ENCODE measurements at places on chromosomes 2 and 18.

DNA sequence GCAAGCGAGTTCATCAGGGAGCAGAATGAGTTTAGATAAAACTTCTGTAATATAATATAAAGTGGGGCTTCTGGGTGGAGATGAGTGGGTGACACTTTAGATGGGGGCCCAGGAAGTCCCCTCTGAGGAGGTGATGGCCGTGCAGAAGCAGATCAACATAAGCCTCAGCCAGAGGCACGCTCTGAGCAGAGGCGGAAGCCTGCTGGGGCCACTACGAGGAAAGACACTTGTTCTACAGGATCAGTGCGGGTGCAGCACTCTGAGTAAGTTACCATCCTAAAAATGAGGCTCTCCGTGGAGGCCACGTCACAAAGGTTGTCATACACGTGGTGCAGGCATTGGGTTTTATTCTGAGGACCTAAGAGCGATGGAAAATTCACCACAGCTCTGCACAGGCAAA is 22.3 kb downstream of the TMEM18 start:
- DNase-seq = no peak

DNA sequence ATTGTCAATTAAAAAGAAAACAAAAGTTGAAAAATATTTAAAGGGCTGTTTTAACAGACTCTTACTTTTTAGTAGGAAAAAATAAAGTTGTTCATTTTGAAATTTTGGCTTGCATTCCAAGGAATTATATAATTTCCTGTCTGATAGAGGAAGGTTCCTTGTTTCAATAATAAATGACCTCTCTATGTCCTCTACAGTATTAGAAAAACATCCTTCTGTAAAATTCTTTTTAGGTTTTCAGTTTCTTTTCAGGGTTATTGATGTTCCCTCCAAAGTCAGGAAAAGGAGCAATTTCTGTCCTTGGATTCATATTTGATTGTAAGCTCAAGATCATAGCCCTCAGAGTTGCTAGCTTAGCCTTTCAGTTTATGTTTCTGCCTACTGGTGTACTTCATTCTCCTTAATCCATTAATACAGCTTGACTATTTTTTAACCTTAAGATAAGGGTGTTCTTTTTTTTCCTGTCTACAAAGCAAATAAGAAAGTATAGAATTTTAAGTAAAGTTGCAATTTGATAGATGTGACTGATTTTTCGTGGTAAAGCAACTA is 125.2 kb upstream of the COL3A1 start:
- no peak for DNase-seq

- DNase-seq = no peak
Observed at GRCh38 chr18:24731158-24731557, 270.7 kb downstream of the HRH4 start.

- DNase-seq = peak; percentile 19
Observed at GRCh38 chr2:181642086-181642485, 14.8 kb downstream of the CERKL start.

DNA sequence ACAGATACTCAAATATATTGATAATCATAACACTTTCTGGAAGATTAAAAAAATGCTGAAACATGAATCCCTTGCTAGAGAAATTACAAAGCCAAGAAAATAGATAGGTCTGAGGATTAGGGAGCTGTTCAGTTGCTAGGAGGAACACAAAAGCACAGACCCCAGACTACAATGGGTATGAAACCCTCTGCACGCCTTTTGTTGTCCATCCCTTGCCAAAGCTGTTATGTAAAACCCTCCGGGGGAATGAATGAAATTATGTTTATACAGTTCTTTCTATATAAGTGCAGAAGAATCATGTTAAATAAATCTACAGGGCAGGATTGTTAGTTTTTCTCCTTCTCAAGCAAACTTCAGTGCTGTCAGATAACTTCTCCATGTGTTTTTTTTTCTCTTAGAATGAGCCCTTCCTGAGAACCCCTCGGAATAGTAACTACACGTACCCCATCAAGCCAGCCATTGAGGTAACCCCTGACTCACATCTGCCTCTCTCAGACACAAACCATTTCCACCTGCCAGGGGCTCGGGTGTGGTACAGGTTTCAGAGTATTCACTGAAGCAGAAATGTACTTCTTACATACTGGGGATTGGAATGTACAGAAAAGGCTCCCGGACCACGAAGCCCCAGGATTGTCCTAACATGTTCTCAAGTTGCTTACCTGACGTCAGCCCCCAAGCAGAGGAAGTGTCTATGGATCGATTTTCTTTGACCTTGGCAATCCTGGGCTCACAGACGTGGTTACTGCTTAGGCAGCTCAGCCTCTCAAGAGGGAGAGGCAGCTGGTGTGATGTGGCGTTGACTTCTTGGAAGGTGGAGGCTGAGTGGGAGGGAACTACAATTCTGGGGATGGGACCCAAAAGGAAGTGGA is 118.0 kb downstream of the PLB1 start:
- peak; percentile 80 for DNase-seq

DNA sequence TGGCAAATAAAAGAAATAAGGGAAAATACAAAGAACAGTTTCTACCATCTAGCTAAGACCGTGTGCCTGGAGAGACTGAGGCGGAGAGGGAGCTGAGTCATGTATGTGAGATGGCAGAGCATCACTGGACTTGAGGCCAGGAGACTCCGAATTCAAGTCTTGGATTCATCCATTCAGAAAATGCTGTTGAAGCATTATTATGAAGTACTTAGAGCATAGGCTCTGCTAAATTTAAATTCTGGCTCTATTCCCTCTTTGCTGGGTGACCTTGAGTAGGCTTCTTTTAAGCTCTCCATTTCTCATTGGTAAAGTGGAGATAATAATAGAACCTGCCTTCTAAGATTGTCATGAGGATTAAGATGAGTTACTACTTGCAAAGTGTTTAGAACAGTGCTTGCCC is 34.7 kb downstream of the NPHP1 start:
- DNase-seq = no peak

DNA sequence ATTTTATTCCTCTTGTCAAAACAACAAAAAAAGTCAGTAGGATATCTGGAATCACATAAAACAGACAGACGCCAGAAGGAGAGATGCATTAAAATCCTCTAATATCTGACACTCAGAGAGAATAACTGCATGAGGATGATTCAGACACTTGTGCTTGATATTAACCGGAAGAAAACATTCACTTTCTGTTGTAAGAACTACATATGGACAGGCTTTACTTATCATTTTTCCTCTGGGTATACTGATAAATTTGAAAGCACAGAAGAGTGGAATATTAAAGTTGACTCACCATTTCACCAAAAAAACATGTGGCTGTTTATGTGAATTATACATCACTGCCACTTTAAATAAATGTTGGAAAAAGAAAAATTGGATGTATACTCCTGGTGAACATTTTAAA is 589.1 kb upstream of the CDH2 start:
- DNase-seq = no peak

- no peak for DNase-seq
Observed at GRCh38 chr2:137892739-137893138, 71.5 kb upstream of the HNMT start.

GRCh38 chr2:122884889-122885288 is 1129.4 kb downstream of the TSN start:
- DNase-seq = no peak

- peak; percentile 88 for DNase-seq
Observed at GRCh38 chr2:217279556-217279955, 419.7 kb upstream of the TNP1 start.

DNA sequence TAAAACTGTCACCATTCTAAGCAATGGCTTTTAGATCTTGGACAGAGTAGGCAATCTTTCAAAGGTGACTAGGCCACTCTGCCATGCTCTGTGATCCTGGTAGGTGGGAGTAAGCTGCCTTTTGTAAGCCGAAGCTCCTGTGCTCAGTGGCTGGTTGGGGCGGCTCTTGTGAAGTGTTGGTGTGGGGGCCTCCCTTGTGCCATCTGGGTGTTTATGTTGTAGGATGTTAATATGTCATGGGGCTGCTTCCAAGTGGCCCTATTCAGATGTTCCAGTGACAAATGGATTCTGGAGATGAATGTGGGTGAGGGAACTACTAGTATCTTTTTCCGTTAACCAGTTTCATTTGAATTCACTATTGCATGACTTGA is 116.8 kb upstream of the SPRED2 start:
- no peak for DNase-seq

- no peak for DNase-seq
Observed at GRCh38 chr2:72162574-72162973, 14.9 kb upstream of the CYP26B1 start.

DNA sequence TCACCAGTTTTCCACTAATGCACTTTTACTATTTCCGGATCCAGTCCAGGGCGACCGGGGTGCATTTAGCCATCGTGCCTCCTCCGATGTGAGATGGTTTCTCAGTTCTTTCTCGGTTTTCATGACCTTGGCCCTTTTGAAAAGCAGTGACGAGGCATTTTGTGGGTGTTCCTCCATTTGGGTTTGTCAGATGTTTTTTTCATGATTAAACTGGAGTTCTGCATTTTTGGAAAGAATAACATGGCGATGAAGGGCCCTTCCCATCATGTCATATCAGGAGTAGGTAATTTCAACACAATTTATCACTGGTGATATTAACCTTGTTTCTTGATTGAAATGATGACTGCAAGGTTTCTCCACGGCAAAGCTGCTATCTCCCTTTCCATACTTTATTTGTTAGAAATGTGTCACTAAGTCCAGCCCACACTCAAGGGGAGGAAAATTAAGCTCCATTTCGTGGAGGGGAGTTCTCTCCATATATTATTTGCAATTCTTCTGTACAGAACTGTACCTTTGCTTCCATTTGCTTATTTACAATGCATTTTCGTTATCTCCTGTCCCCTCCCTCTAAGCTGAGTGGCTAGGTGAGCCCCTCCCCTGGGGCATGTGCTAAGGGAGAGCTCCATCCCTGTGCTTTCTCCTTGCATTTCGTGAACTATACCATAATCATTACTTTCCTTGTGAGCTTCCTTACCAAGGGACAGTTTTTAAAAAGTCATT is 8.9 kb upstream of the KLF11 start:
- DNase-seq = no peak

DNA sequence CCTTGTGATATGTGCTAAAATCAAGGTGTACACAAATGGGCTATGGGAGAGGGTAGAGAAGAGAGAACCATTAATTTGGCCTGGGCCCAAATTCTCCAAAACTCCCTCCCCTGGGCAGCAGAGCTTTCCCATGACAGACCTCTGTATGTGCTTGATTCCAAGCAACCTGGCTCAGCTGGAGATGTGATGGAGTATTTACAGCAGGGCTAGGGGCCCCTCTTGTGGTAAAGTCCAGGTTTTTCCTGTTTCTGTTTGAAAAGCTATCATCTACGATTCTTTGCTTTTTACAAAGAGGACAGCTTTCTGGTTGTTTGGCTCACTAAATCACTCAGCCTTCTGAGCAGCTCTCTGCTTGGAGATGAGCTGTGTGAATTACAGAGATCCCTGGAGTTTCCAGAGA is 40.3 kb downstream of the KCNS3 start:
- DNase-seq = peak; percentile 13

GRCh38 chr2:158099716-158100115 is 2.0 kb upstream of the UPP2 start:
- no peak for DNase-seq

DNA sequence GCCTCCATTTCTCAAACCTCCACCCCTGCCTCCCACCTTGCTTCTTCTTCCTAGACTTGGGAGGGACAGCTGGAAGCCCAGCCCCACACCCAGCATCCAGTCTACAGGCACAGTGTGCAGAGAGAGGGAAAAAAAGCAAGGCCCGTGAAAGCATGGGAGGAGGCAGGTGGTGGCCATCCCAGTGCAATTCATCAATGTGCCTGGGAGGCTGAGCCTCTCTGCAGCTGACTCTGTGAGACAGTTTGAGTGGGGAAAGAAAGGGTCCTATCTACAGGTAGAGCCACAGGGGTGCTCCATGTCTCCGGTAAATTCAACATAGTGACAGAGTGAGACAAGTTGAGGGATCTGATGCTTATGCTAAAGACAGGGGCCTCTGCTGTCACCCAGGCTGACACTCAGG is 340.6 kb downstream of the DYSF start:
- DNase-seq = peak; percentile 30

DNA sequence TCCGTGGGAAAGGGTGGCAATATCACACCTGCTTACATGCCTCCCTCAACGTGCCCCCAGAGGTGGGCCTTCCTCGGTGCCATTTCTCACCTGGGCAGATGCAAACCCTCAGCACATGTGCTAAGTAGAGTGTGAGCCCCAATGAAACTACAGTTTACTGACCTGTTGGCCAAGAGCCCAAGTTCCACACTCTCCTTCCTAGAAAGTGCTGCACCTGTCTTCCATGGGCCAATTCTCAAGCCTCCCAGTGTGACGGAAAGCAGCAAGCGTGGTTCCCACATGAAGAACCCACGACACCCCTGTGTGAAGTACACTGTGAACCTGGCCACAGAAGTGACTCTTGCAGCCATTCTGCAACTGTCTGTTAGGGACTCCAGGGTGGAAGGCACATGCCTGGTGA is 73.7 kb downstream of the UXS1 start:
- no peak for DNase-seq

- DNase-seq = no peak
Observed at GRCh38 chr18:42363446-42364441, 408.7 kb downstream of the PIK3C3 start.

- DNase-seq = peak; percentile 45
Observed at GRCh38 chr2:211351987-211352386, 795.6 kb downstream of the CPS1 start.

- no peak for DNase-seq
Observed at GRCh38 chr2:9610781-9611548, 19.8 kb downstream of the YWHAQ start.

DNA sequence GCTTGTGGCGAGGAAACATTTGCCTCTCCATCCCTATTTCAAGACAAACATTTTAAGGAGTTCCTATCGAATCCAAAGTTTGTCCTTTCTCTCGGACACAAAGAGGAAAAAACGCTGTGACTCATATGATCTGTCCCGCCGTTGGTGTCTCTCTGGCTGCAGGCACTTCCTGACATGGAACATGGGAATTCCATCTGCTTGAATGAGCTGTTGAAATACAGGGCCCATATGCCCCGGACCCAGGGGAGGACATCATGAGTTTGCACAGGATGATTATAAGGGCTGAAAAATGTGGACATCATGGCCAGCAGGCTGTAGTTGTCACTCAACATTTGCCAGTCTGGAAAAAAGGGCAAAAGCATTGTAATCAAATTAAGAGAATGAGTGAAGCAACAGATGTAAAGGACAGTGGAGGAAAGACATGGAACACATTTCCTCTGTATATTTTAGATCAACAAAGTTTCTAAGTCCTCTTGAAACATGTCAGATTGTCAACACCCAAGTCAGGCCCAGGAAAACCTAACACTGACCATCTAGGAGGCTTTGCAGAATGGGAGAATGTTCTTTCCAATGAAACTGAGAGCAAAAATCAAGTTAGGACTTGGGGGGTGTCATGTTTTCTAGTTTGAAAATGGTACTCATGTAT is 103.2 kb upstream of the SMIM21 start:
- no peak for DNase-seq

GRCh38 chr2:71618327-71619113 is 165.2 kb downstream of the DYSF start:
- DNase-seq = peak; percentile 53

GRCh38 chr18:32276906-32277305 is 87.1 kb downstream of the MEP1B start:
- DNase-seq = no peak
